Activated CD8-positive, alpha-beta T cell treated with anti-CD3 and anti-CD28 coated beads, Interleukin-2, amount 10 ng/mL, durations not matched to agents 7 days and 5 days (primary cell): ENCODE measurements at places on chromosomes 2 and 18. TPM values are rescaled to one million over a fixed set of nuclear protein-coding genes. Genes with fewer than 3 reads are reported as not detected.

- DNase-seq: no peak
Measured at GRCh38 chr18:34281722-34282121, 57.0 kb upstream of the NOL4 start.

- no peak for DNase-seq
Measured at GRCh38 chr2:112832841-112833638, 3.5 kb downstream of the IL1B start.

- no peak for DNase-seq
Measured at GRCh38 chr2:54871457-54872107, 148.1 kb downstream of the EML6 start.

DNA sequence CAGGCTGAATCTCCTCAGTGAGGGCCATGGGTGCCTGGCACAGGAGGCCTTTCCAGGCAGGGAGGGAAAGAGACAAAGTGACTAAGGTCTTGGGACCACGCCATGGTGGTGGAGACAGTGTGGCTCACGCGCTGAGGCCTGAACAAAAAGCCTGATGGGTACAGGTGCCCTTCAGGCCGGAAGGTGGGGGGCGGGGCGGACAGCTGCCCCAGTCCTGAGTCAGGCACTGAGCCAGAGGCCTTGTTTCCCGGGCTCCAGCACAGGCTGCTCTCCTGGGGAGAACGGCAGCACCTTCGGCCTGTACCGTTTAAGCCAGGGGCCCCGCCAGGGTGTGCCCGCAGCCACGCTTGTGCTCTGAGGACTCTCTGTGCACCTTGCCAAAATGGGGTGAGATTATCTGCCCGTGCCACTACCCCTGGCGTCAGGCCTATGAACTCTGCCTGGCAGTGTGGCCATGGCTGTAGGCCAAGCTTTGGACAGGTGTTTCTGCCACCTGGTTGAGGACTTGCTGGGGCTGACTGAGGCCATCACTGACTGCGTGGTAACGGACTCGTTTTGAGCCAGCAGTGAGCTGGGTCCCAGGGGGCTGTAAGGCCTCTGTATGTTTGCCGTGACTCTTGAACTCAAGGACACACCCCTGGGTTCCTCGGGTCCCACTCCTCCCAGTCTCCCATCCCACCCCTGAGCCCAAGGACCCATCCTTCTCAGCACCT lies 31.7 kb upstream of the DNMT3A start:
- no peak for DNase-seq

GRCh38 chr18:45806226-45806625 lies 19.2 kb upstream of the SIGLEC15 start:
- DNase-seq: no peak

GRCh38 chr2:215660687-215661086 lies 224.8 kb upstream of the FN1 start:
- no peak for DNase-seq

- DNase-seq: no peak
Measured at GRCh38 chr2:26414311-26414710, 12.6 kb downstream of the DRC1 start.

- DNase-seq: no peak
Measured at GRCh38 chr2:73260338-73260984, 23.8 kb downstream of the FBXO41 start.

DNA sequence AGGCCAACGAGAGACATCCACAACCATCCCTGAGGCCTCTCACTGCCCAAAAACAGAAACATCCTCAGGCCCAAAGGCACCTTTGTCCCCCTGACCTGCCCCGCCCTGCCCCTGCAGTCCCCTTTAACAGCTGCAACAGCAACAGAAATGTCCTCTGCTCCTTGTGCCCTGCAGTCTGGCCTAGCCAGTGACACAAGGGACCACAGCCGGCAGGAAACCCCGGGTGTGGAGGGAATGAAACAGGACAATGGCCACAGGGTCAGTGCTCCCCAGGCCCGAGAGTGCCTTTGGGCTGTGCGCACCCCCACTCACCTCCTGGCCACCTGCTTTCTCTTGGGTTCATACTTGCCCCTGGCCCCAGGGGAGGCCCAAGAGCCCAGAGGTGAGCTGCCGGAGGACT lies 35.6 kb downstream of the SNED1 start:
- DNase-seq: peak; percentile 18

DNA sequence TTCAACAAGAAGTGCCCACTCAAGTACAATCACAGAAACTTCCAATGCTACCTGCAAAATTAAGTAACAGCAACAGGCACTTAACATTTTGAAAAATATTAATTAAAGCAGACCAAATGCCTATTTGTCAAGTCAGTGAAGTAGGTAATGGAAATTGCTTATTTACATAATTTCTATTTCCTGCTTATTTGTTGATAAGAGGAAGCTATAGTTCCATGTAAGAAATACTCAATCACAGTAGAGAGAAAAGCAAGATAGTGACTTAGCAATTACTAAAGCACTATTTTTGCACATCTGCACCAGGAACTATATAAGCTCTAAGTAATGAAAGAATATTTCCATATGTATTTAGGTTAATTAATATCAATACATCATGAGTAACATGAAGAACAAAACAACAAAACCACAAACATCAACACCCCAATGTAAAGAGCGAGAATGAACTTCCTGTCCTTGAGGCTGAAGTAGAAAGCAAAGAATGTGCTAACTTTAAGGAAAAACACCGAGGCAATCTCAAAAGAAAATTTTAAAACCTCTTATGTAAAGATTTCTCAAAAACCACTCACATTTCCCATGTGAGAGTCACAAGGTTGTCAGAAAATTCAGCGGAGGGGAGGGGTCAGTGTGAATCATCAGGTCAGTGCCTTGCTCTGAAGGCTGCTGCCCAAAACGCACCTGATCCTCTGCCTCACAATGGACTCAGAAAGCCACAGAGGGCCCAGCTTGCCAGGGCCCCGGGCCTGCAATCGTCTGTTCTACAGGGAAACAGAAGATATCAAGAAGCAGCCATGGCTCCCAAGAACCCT lies 12.5 kb downstream of the NPC1 start:
- peak; percentile 46 for DNase-seq

DNA sequence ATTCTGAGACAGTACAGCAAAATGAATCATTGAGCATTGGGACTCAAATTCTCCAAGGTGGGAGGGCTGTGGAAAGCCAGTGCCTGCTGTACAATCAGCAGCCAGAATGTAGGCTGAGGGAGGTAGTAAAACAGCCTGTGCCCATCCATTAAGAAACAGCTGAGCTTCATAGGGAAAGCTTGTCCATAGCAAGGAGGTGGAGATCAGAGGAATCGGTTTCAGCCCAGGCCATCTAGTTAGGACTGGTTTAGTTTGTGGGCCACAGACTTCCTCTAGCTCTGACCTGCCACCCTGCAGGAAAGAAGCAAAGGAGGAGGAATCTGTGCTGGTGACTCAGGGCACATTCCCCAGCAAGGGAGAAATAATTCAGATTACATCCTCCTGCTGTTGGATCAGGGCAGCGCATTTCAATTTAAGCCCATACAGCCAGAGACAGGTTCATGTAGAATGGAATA lies 333.4 kb downstream of the SETBP1 start:
- no peak for DNase-seq

- no peak for DNase-seq
Measured at GRCh38 chr2:206989311-206989710, 50.0 kb downstream of the CPO start.

DNA sequence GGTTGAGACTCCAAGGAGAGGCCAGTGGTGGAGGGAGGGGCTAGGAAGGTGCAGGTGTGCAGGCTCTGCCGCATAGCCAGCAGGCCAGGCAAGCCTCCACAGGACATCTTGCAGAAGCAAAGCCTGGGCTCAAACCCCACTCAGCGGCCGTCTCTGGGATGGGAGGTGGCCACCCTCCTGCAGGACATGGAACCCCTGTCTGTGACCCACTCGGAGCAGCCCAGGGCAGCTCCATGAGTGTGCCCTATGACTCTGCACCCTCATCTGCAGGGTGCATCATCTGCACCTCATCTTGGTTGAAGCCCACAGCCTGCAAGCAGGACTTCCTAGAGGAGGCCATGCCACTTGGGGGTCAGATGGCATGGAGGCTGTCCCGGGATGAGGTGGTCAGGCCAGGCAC lies 46.3 kb downstream of the GPC1 start:
- no peak for DNase-seq

GRCh38 chr18:55236150-55236931 lies 277.1 kb upstream of the CCDC68 start:
- no peak for DNase-seq

DNA sequence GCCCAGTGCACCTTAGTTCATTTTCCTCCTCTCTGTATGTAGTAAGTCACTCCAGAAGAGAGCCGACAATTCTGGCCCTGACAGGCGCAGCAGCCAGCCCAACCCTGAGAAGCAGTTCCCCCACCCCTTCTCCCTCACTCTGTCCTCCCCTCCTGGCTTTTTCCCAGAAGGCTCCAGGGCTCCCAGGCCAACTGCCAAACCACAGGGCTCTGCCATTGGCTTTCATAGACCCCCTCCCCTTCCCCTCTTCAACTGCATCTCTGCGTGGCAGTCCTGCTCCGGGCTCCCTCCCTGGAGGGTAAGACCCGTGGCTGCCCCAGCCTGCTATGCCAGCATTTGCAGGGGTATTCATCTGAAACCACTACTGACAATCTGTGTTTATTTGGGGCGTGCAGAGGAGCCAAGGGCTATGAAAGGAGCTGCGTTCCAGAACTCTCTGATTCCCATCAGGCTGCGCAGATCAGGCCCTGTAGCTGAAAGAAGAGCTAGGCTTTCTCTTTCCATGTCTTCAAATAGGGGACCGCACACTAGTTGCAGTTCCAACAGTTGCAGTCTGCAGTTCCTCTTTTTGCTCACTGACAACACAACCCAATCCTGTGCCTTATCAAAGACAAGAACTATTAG lies 388.6 kb upstream of the TNP1 start:
- DNase-seq: no peak

GRCh38 chr18:11245879-11246278 lies 96.5 kb upstream of the PIEZO2 start:
- DNase-seq: no peak

- no peak for DNase-seq
Measured at GRCh38 chr18:61426492-61427053, 93.3 kb downstream of the CDH20 start.

- DNase-seq: peak; percentile 68
Measured at GRCh38 chr2:25558262-25558661, 115.1 kb downstream of the DTNB start.

- no peak for DNase-seq
Measured at GRCh38 chr2:23050388-23050787, 334.6 kb upstream of the KLHL29 start.

DNA sequence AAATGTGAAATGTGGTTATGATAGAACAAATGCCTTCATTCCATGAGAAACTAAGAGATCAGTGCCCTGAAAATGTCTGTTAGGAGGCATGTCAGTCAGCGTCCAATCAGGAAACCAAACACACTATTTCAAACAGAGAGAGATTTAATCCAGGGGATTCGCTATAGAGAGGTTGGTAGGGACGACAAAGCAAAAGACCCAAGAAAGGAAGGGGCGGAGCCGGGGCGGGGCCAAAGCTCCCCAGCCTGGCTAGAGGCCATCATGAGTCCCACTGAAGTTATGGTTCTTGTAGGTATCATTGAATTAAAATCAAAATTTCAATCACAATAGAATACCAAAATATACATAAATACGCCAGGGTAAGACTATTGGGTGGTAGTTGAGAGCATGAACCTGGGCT lies 32.9 kb upstream of the RNF149 start:
- peak; percentile 65 for DNase-seq

- DNase-seq: no peak
Measured at GRCh38 chr2:162308747-162309503, 9.6 kb downstream of the IFIH1 start.

GRCh38 chr2:106995556-106995955 lies 109.6 kb upstream of the ST6GAL2 start:
- no peak for DNase-seq

- DNase-seq: no peak
Measured at GRCh38 chr2:74865770-74866674, 32.1 kb downstream of the HK2 start.

- DNase-seq: no peak
Measured at GRCh38 chr2:217074576-217075255, 214.9 kb upstream of the TNP1 start.

DNA sequence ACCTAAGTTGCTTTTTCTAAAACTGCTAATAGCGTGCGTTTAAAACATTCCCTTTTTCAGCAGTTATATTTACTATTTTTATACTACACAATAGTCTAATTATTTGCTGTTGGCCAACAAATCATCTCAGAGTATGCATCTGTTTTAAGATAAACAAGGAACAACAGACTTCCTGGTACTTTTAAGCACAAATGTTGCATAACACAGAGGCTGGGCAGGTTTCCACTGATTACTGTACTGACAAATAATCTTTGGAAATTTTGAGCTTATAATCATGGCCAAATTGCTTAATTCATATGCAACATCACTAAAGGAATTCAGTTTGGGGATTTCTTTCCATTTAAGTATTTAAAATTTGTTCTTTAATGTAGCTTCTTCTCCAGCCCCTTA lies 737.4 kb upstream of the SALL3 start:
- DNase-seq: no peak

- no peak for DNase-seq
Measured at GRCh38 chr2:182020286-182021070, 34.8 kb downstream of the PPP1R1C start.

DNA sequence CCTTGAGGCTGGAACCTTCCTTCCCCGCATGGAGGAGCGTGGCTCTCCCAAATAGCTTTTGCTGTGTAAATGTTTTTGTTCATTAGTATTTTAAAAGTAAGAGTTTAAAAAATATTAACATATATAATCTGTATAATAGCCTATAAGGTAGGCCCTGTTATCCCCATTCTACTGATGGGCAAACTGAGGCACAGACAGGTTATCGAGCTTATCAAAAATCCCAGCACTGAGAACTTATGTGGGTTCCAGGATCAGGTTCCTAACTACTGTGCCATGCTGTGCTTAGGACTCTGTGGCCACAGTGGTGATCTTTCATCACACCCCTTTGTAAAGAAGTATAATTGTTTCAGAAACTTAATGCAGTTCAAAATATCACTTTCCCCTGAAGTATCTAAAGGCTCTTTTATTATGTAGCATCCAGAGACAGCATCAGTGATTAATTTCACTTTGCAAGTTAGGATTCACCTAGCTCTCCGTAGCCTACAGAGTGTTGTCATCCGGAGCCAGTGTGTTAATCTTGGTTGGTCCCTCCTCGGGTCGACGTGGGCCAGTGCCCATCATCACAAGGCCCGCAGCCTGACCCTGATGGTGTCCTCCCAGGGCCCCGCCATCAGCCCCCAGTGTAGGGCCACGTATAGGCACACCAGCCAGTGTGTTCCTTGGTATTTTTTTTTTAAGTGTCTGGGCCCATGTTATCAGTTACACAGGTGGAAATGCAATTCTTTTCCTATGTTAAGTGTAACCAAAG lies 28.7 kb downstream of the CABLES1 start:
- no peak for DNase-seq

- no peak for DNase-seq
Measured at GRCh38 chr2:96734880-96735583, 4.8 kb downstream of the LMAN2L start.

The CREG2 gene
- not detected for total RNA-seq

The DCDC2C gene
- total RNA-seq: not detected

The IL36RN gene
- not detected for total RNA-seq

The HOXD4 gene
- total RNA-seq: not detected

The CRYGD gene
- not detected for total RNA-seq

The CCL20 gene
- not detected for total RNA-seq

The NTSR2 gene
- total RNA-seq: not detected

The ITGA4 gene
- total RNA-seq: 152 TPM

The MATN3 gene
- not detected for total RNA-seq

The SLC23A3 gene
- total RNA-seq: 2.2 TPM
